Daoy (cell line): ENCODE measurements at places on chromosomes 12 and 14. TPM values are rescaled to one million over a fixed set of nuclear protein-coding genes. Genes with fewer than 3 reads are reported as not detected.

GRCh38 chr12:75378354-75378753 lies 12.5 kb upstream of the GLIPR1L2 start:
- DNase-seq: no peak

- DNase-seq: peak; percentile 86
These were observed 96.7 kb downstream of the RFLNA start for GRCh38 chr12:124391340-124392261.

DPPA3 gene
- total RNA-seq: not detected in 2 replicates

DNA sequence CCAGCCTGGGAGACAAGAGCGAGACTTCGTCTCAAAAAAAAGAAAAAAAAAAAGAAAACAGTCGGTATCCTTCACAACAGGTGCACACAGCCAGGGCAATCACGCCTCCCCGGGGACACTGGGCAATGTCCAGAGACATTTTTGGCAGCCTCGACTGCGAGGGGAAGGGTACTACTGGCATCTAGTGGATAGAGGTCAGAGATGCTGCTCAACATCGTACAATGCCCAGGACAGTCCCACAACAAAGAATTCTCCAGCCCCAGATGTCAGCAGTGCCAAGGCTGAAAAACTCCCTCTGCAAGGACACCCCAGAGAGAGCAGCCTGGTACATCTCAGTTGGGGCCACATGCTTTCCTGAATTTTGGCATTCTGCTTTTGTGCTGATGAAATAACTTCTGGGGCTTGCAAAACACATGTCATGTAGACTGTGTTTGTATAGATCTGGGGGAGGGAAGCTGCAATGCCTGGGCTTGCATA lies 21.5 kb downstream of the ALDH2 start:
- peak; percentile 25 for DNase-seq

- DNase-seq: peak; percentile 12
These were observed 131.5 kb downstream of the GPR135 start for GRCh38 chr14:59333668-59334067.

- no peak for DNase-seq
These were observed 12.6 kb upstream of the OR8S1 start for GRCh38 chr12:48512855-48513254.

GRCh38 chr12:49568442-49569162 lies 660 bp upstream of the MCRS1 start:
- no peak for DNase-seq

DNA sequence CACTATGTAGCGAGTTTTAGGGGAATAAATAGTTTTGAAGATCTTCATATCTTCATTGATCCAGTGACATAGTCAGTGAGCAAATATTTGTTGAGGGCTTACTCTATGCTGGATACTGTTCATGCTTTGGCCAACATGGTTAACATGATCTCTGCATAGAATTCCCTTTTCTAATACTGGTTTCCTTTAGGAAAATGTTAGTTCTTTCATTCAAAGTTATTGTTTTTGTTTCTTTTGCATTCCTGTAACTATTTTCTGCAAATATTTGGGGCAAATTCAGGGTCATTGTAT lies 226.5 kb downstream of the C12orf50 start:
- no peak for DNase-seq

GRCh38 chr12:52749827-52750226 lies 27.3 kb downstream of the KRT76 start:
- DNase-seq: no peak

EPYC gene
- total RNA-seq: not detected in 2 replicates

DNA sequence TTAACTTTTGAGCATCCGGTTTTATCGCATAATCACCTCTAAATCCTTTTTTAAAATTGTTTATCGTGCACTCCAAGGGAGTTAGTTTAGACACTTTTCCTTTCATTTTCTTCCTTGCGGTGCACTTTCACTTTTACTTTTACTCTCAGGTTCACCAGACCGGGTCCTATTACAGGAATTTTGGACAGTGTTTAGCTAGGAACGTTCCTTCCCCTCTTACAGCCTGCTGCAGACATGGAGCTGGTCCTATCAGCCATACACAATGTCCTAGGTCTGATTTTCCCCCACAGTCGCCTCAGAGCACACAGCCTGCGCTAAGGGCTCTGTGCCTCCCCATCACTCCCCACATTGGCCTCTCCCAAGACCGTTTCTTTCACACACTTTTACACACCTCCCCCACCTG lies 103.9 kb downstream of the ALG10 start:
- peak; percentile 21 for DNase-seq

CLEC4A gene
- total RNA-seq: 0.42 TPM in 1 of 2 replicates, not detected in the other

- DNase-seq: no peak
These were observed 47.7 kb downstream of the PPHLN1 start for GRCh38 chr12:42373669-42374068.

DNA sequence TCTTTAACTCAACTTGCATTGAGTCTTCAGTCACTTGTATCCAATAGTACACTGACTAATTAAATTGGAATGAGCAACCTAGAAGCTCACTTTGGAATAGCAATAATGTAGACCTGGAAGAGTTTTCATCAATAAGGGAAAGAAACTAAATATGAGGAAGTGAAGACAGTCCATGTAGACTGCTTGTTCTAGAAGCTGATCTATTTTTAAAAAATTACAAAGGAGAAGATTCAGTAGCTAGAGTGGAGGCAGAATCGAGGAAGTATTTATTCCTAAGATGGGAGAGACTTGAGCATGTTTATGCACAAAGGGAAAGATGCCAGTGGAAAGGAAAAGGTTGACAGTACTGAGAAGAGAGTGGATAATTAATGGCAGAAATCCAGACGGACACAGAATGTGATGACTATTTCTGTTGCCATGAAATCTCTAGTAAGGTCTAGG lies 156.3 kb upstream of the PDE3A start:
- DNase-seq: no peak
